IgD-negative memory B cell (primary cell): ENCODE measurements at places on chromosomes 5 and 9. TPM values are rescaled to one million over a fixed set of nuclear protein-coding genes. Genes with fewer than 3 reads are reported as not detected.

AFF4 gene
- polyA plus RNA-seq: 28.5 TPM

HINT1 gene
- 343 TPM for polyA plus RNA-seq

IPPK gene
- 5.2 TPM for polyA plus RNA-seq

ASPN gene
- not detected for polyA plus RNA-seq
